ENCODE measurements at places on chromosomes 3 and 15. TPM values are rescaled to one million over a fixed set of nuclear protein-coding genes. Genes with fewer than 3 reads are reported as not detected.

SMCO1 gene
- not detected for total RNA-seq

GAP43 gene
- not detected for total RNA-seq

CCDC39 gene
- total RNA-seq, result not detected

CCRL2 gene
- total RNA-seq, result 10.0 TPM

TEX264 gene
- 58.8 TPM for total RNA-seq

CA12 gene
- total RNA-seq, result 0.12 TPM

RASL12 gene
- total RNA-seq, result not detected

CD200 gene
- total RNA-seq, result 3.6 TPM

CELSR3 gene
- total RNA-seq, result 20.9 TPM

GP5 gene
- 0.53 TPM for total RNA-seq

IL17RC gene
- total RNA-seq, result 0.30 TPM

PRR20G gene
- total RNA-seq, result not detected

CCR2 gene
- 37.9 TPM for total RNA-seq

IL17RB gene
- total RNA-seq, result 7.0 TPM

UNC13C gene
- total RNA-seq, result not detected

EFCC1 gene
- 0.12 TPM for total RNA-seq

RASGRP1 gene
- total RNA-seq, result 143 TPM

PRTG gene
- total RNA-seq, result not detected

GPR87 gene
- total RNA-seq, result 0.53 TPM

EDEM1 gene
- total RNA-seq, result 79.0 TPM

WDR76 gene
- 79.7 TPM for total RNA-seq

MCF2L2 gene
- 11.4 TPM for total RNA-seq

LMOD3 gene
- total RNA-seq, result not detected

TTLL3 gene
- 77.5 TPM for total RNA-seq

GOLGA8R gene
- 13.0 TPM for total RNA-seq

OXTR gene
- total RNA-seq, result 1.3 TPM

ITPKA gene
- total RNA-seq, result 0.52 TPM

RASA2 gene
- total RNA-seq, result 54.8 TPM

DNAJA4 gene
- 34.0 TPM for total RNA-seq

DNAJC13 gene
- total RNA-seq, result 39.3 TPM

CLRN1 gene
- not detected for total RNA-seq

MINAR1 gene
- 0.99 TPM for total RNA-seq

ARHGEF3 gene
- 96.4 TPM for total RNA-seq

KIF15 gene
- 48.7 TPM for total RNA-seq

GALNT15 gene
- not detected for total RNA-seq

CCR3 gene
- 2.0 TPM for total RNA-seq

PLCH1 gene
- total RNA-seq, result 0.58 TPM

CLDN18 gene
- not detected for total RNA-seq

All from activated CD8-positive, alpha-beta memory T cell treated with anti-CD3 and anti-CD28 coated beads, Interleukin-2, amount 10 ng/mL, durations not matched to agents 7 days and 5 days (primary cell).